Stimulated activated CD4-positive, alpha-beta T cell treated with anti-CD3 and anti-CD28 coated beads, TNF-alpha, amount 100 ng/mL, for 48 hours (primary cell): ENCODE measurements at places on chromosomes 16 and 17.

GRCh38 chr17:78408476-78409050, 30.1 kb downstream of the PGS1 start:
- no peak for DNase-seq

DNA sequence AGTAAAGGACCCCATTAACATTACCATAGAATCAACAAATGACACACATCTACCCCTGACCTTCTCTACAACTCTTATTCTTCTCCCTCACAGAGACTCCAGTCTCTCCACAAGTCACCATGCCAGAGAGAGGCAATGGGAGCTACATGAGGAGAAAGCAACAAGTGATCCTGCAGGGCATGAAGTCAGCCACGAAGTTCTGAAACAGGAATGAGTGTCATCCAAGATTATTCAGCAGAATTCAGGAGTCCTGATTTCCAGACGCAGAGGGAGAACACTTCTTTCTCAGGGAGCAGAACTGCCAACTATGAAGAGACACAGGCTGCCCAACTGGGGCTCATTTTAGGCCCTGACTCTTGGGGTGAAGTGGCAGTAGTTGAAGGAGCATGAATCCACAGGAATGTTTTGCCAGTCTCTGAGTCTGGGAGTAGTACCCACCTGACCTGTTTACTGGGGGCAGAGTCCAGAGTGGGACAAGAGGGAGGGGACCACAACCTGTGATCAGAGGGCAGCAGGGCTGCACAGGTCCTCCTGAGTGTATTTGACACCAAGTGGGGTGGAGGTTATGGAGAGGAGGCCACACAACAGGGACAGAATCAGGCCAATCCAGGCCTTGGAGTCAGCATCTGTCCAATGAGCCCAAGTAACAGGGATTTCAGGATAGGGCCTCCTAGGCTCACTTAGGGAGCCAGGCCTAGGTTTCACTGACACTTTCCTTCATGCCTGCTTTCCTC, 2.4 kb upstream of the MTMR4 start:
- no peak for DNase-seq

- no peak for DNase-seq
Measured at GRCh38 chr16:68217506-68217905, 18.4 kb downstream of the ESRP2 start.

- no peak for DNase-seq
Measured at GRCh38 chr17:72397687-72398086, 276.9 kb downstream of the SOX9 start.

DNA sequence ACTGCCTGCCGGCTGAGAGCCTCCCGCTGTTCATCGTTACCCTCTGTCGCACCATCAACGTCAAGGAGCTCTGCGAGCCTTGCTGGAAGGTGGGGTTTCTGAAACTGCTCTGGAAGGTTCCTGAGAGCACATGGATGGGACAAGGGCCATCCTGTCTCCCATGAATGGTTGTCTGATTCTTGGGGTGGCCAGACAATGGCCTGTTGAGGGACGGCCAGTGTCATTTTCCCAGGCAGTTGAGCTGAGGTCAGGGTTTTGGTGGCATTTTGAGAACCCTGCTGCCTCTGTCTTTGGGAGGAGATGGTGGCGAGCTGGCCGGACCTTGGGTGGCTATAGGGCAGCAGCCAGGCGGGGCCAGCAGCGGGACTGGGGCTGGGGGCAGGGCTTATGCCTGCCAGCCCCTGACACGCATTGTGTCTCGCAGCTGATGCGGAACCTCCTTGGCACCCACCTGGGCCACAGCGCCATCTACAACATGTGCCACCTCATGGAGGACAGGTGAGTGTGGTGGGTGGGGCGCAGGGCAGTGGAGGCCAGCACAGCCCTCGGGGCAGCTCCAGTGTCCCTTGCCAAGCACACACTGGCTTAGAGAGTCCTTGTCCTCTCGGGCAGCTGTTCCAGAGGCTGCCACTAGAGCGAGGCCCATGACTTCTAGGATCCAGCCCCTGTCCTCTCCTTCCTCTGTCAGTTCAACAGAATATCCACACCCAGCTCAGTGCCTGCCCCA, 9.1 kb downstream of the TSC2 start:
- DNase-seq: no peak

GRCh38 chr16:85916141-85916890, 17.4 kb downstream of the IRF8 start:
- DNase-seq: no peak

- DNase-seq: no peak
Measured at GRCh38 chr17:1810450-1811103, 19.1 kb downstream of the SMYD4 start.
